Activated CD8-positive, alpha-beta memory T cell treated with anti-CD3 and anti-CD28 coated beads for 1 hour (primary cell): ENCODE measurements at places on chromosomes 7 and 10.

DNA sequence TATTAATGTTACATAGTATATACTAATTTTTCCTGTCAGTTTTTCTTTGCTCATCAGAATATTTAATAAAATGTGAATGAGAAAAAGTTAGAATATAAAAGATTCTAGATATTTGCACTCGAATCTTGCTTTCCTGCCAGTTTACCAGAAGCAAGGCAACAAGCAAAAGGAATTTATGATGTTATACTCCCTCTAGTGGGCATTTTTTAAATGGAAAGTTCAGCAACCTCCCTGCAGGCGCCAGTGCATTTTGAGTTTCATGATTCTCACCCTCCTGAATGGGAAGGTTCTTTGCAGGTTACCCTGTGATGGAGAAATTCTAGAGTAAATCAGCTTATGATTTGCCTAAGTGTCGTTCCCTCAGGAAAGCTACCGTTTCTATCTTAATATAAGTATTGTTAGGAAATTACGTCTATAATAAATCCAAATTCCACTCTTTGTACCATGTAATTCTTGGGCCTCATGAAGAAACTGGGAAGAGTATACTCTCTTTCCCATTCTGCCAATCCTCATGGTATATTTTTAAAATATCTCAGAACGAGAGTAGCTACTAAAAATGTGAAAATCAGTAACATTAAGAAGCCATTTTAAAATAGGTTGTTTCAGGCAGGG lies 350.0 kb downstream of the CRPPA start:
- no peak for DNase-seq

- DNase-seq, result no peak
Measured at GRCh38 chr10:111076682-111077478, at the start of gene ADRA2A. TSS of gene ADRA2A (plus strand) at chr10:111077029. CDS start at chr10:111077997, 968 bp downstream.

DNA sequence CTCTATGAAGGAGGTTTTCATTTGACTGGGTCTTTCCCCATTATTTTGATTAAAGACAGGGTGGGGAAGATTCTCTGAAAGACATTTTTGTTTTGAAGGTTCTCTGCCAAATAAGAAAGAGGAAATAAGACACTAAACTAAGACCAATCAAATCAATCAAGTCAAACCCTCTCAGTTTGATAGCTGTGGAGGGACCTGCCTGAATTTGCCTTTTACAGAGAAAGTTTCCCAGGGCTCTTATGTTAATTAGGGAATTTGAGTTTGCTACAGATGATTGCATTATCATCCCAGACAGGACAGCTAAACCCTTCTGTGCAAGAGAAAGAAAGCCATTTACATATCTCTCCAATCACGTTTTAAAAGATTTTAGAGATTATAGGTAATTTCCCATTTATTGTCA lies 80.0 kb downstream of the CSTF2T start:
- DNase-seq, result no peak

DNA sequence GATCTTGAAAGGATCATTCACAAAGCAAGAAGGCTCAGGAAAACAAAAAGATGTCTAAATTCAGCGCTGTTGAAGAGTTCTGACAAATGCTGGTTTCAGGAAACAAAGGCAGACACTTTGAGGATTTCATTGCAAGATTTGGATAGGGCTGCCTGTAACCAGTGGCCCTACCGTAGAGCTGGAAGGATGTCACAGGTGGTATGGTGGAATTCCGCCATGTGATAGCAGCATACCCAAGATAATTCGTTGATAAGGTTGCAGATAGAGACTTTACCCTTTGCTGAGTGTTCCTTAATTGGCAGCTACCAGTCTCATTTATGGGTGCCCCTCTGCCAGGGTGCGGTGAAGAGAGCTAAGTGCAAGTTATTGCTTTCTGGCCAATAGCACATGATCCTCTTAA lies 100.1 kb downstream of the WDR11 start:
- DNase-seq, result no peak

GRCh38 chr7:90593205-90593604 lies 2.9 kb upstream of the CDK14 start:
- DNase-seq, result no peak

GRCh38 chr10:62830679-62831078 lies 14.5 kb upstream of the EGR2 start:
- no peak for DNase-seq

DNA sequence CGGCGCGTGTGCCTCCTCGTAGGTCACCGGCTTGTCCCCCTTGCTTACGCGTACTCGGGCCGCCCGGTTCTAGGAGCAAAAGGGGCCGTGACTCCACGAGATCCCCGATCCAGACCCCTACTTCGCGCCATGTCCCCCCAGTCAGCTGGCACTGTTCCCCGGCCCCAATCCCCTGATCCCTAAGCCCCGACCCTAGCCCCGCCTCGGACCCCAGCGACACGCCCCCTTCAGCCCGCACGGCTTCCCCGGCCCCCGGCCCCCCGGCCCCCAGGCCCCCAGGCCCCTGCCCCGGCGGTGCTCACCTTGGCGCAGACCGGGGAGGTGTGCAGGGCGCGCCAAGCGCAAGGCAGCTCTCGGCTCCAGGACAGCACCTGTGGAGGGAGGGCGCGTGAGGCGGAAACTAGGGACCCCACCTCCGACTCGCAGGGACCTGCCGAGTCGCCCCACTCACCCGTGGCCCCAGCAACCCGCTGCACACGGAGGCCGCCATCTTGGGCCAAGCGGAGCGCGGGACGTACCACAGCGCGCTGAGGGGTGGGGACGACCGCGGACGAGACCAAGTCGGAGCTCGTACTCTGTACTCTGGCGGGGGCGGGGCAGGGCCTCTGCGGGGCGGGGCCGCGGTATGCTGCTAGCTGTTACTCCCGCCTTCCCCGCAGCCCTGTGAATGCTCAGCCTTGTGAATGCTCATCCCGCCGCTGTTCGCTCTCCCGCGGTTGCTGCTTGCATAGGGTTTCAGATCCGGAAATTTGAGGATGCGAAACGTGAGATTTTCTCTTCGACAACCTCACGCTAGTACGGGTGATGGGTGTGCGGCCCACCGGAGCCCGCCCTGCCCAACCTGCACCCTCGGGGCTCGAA lies at the start of gene MRPS24:
MRPS24 (minus strand) TSS at position 512 of the 861 bp plus-strand sequence; CDS start at position 490, 22 bp downstream.
- DNase-seq, result peak; percentile 95

DNA sequence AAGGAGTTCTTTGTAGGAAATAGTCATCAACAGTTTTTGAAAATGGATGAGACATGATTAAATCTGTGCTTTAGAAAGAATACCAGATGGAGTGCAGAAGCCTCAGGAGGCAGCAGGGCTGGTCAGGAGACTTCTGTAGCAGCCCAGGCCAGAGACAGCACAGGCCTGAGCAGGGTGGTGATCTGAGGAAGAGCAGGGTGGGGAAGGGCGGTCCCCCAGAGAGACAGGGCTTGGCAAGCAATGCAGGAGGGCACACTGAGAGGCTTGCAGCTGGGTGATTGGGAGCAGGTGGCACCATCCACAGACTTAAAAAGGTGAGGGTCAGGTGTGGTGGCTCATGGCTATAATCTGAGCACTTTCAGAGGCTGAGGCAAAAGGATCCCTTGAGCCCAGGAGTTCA lies 4.3 kb upstream of the SMKR1 start:
- DNase-seq, result no peak

GRCh38 chr7:129144834-129145668 lies 544 bp downstream of the TSPAN33 start:
- no peak for DNase-seq

- DNase-seq, result no peak
Measured at GRCh38 chr7:158685693-158686092, 18.9 kb downstream of the NCAPG2 start.

GRCh38 chr7:134388336-134389019 lies 70.4 kb downstream of the AKR1B1 start:
- DNase-seq, result no peak

- DNase-seq, result no peak
Measured at GRCh38 chr7:44883961-44884620, 1.2 kb downstream of the PURB start.

DNA sequence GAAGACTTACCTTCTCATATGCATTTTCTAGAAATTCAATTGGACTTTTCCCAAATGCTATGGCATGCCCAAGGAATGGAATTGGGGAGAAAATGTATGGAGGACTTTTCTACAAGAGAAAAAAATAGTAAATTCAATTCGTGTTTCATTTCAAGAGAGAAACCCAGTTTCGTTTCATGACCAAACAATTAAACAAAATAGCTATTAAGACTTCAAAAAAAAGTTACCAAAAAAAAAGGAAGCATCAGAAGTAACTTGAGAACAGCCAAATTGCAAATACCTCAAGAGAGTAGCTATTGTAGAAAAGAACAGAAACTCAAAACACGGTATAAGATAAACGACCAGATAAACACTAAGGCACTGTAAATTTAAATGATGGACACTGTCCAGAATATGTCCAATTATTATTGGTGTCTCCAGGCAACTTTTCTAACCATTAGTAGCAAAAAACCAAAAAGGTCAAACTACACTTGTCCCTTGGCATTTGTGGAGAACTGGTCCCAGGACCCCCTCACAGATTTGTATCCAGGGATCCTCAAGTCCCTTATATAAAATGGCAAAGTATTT lies 2.4 kb downstream of the CYP51A1 start:
- DNase-seq, result no peak

- DNase-seq, result peak; percentile 28
Measured at GRCh38 chr7:72493850-72494661, 81.9 kb upstream of the CALN1 start.

DNA sequence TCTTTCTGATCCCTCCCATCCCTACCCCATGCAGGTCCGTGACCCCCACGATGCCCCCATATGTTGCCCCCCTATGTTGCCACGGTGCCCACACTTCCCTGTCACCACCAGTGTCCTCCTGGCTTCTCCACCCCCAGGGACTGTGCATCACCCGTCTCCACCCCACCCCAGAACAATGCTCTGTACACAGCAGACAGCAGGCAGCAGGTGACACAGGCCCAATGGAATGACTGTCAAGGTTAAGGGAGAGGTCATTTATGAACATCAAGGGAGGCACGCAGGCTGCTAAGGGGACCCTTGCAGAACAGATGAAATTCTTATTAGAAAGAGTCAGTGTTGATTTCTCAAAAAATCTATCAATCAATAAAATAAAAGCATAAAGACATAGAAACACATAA lies 71.5 kb downstream of the PARP12 start:
- DNase-seq, result no peak

- no peak for DNase-seq
Measured at GRCh38 chr10:62186999-62187675, 81.5 kb downstream of the RTKN2 start.

DNA sequence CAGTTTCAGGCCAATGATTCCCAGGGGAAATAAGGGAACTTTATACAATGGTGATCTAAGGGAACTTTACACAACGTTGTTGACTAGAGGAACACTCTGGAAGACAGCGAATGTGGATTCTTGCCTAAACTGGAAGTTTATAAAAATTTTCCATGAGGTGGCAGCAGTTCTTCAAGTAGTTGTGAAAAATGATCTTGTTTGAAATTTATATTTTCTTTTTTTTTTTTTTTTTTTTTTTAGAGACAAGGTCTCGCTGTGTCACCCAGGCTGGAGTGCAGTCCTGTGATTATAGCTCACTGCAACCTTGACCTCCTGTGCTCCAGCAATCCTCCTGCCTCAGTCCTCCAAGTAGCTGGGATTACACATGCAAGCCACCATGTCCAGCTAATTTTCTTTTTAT lies 32.1 kb upstream of the GTF2I start:
- DNase-seq, result no peak

- DNase-seq, result no peak
Measured at GRCh38 chr7:6395898-6396595, 51.7 kb downstream of the DAGLB start.

GRCh38 chr7:13998866-13999265 lies 9.4 kb upstream of the ETV1 start:
- no peak for DNase-seq

DNA sequence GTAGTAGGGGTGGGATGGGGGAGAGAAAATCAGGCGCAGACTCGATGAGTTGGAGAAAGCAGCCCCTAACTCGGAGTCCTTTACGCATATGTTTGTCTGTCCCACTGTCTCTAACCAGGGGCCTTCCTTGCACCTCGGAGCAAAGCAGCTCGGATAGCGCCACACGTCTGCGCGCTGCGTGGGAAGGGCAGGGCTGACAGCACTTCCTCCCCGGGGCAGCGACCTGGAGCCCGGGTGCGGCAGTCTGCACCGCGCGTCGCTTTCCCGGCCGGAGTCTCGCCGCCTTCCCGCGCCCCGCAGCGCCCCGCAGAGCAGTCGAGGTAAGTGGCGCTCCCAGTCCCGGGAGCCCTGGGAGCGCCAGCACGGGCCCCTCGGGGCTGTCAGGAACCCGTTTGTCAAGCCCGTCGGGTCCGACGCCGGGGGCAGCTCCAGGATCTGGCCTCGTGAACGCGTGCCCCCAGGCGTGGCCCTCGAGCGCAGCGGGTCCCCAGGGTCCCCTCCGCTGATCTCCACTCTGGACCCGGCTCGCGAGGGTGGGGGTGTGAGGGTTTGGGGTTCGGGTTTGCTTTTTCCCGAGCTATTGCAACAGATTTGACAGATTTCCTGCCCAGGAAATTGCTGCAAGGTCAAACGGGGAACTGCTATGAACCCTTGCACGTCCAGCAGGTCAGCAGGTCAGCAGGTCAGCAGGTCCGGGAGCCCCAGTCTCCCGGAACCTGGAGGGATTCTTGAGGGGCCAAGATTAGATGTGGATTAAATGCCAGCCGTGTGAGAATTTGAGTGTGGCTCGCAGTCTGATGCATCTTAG lies 597 bp downstream of the APBB1IP start:
- DNase-seq, result peak; percentile 34

DNA sequence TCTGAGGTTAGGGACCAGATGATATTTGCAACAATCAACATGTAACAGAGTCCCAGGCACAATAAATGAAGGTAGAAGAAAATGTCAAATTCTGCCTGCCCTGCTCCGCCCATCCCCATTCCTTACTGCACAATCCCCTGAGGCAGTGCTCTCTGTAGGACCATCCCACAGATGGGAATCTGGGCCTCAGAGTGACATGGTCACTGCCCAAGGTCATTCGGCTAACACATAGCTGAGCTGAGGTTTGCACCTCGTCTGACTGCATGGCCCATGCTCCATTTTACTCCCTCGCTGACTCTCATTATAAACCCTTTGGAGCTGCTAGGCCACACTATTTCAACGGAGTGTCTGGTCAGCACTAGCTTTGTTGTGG lies 1.2 kb downstream of the HOGA1 start:
- no peak for DNase-seq

DNA sequence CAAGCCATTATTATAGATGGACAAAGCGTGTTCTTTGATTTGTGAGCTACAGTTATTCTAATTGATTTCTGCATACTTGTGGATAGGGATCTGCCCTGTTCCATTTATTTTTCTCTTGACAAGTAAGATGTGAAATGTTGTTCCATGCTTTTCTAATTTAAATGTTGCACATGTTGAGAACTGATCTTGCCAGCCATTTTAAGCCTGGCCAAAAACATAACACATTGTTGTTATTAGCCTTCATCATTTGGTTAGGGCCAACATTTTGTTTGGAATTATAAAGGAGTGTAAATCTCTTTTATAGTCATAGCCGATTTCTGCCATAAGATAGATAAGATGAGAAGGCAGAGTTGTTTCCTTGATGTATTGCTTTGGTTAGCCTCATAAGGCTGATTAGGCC lies 117.0 kb downstream of the WNT2 start:
- no peak for DNase-seq

DNA sequence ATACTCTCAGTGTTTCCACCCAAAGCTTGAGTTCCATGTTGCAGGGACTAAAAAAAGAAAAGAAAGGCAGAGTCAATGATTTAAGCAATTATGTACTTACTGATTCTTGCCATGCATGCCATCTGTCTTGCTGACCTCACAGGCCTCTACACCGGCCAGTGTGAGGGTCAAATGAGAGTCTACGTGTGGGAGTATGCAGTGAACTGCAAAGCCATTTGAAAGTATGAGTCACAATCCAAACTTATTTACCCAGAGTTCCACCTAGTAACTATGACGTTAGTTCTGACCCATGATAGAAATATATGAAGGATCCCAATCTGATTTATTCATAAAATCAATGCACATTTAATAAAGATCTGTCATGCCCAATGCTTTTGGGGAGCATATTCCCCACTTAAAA lies 26.5 kb downstream of the PDE1C start:
- DNase-seq, result no peak
